MG63 (cell line): ENCODE measurements at places on chromosomes 7 and 10. TPM values are rescaled to one million over a fixed set of nuclear protein-coding genes. Genes with fewer than 3 reads are reported as not detected.

ASB10 gene
- not detected in 2 replicates for total RNA-seq

PLCE1 gene
- 1.5 and 3.9 TPM in 2 replicates for total RNA-seq

PLA2G12B gene
- not detected in 2 replicates for total RNA-seq

TWIST1 gene
- 8.9 and 22.8 TPM in 2 replicates for total RNA-seq

NSMCE4A gene
- total RNA-seq = 65.7 and 85.6 TPM in 2 replicates

WEE2 gene
- not detected in 2 replicates for total RNA-seq

LIPK gene
- not detected in 2 replicates for total RNA-seq

SLC18A3 gene
- total RNA-seq = not detected in 2 replicates

ZNRF2 gene
- 9.1 and 11.4 TPM in 2 replicates for total RNA-seq

C7orf57 gene
- 0.23 TPM in 1 of 2 replicates, not detected in the other for total RNA-seq
